ENCODE measurements at places on chromosomes 5 and 9. TPM values are rescaled to one million over a fixed set of nuclear protein-coding genes. Genes with fewer than 3 reads are reported as not detected.

MAMDC2 gene
- not detected for total RNA-seq

CD180 gene
- not detected for total RNA-seq

LCN9 gene
- total RNA-seq, result not detected

ACTBL2 gene
- total RNA-seq, result not detected

WDR38 gene
- not detected for total RNA-seq

PCDHA3 gene
- not detected for total RNA-seq

TAF11L4 gene
- not detected for total RNA-seq

MEIKIN gene
- total RNA-seq, result not detected

GRCh38 chr9:130266236-130267098 is 907 bp downstream of the HMCN2 start:
- DNase-seq, result no peak
- no peak overlapping the region for H3K4me3 ChIP-seq
- peaks cover 39% of the 10 kb centered on the region for H3K4me1 ChIP-seq
- H3K36me3 ChIP-seq, result no peaks in the 10 kb centered on the region

DNA sequence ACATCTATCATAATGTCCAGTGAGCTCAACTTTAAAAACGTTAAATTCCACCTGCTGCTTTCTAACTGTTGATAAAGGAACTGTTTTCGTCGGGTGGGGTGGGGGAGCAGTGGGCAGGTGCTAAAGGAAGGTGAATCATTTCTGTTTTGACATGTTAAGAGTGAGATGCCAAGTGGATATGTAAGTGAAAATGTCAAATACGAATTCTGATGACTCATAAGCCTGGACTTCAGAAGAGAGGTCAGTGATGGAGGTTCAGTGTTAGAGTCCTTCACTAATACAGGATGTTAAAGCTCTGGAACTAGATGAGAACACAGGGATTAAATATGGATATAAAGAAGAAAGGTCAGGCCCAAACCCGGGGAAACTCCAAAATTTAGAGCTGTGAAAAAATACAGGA is 617.9 kb upstream of the CTNND2 start:
- no peaks in the 10 kb centered on the region for H3K36me3 ChIP-seq
- no peaks in the 10 kb centered on the region for H3K4me1 ChIP-seq
- no peak overlapping the region for H3K4me3 ChIP-seq

GRCh38 chr5:35717718-35718117 is 100.1 kb downstream of the SPEF2 start:
- DNase-seq, result no peak
- no peak overlapping the region for H3K27ac ChIP-seq
- no peaks in the 10 kb centered on the region for H3K27me3 ChIP-seq
- H3K4me1 ChIP-seq, result no peaks in the 10 kb centered on the region
- no peaks in the 10 kb centered on the region for H3K36me3 ChIP-seq
- no peak overlapping the region for H3K4me3 ChIP-seq

- no peak overlapping the region for H3K4me3 ChIP-seq
- H3K36me3 ChIP-seq, result no peaks in the 10 kb centered on the region
- no peak overlapping the region for H3K27ac ChIP-seq
- DNase-seq, result no peak
Measured at GRCh38 chr5:147586832-147587231, 77.0 kb upstream of the DPYSL3 start.

- no peaks in the 10 kb centered on the region for H3K36me3 ChIP-seq
- no peaks in the 10 kb centered on the region for H3K4me1 ChIP-seq
- no peaks in the 10 kb centered on the region for H3K27me3 ChIP-seq
- H3K4me3 ChIP-seq, result no peak overlapping the region
Measured at GRCh38 chr9:3698531-3698930, 172.7 kb upstream of the RFX3 start.

DNA sequence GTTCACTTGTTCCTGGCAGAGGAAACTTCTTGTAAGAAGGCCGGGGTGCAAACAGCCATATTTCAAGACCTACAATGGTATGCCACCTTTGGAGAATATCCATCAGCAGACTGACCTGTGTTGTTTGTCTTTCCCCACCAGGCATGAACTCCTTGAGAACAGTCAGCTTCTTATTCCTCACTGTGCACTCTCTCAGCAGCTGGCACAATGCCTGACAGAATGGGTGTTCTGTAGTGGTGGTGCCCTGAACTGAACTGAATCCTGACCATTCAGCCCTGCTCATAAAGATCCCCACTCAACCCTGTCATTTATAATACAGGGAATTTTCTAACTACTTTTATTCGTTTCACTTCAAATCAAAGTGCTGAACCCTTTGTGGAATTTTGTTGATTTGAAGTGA is 206.9 kb downstream of the COX7C start:
- no peaks in the 10 kb centered on the region for H3K36me3 ChIP-seq
- H3K4me1 ChIP-seq, result no peaks in the 10 kb centered on the region

GRCh38 chr5:14286574-14287421 is 143.7 kb downstream of the TRIO start:
- H3K4me1 ChIP-seq, result no peaks in the 10 kb centered on the region
- peaks cover 10% of the 10 kb centered on the region for H3K36me3 ChIP-seq
- no peak for DNase-seq
- no peaks in the 10 kb centered on the region for H3K27me3 ChIP-seq
- no peak overlapping the region for H3K27ac ChIP-seq
- no peak overlapping the region for H3K4me3 ChIP-seq

- H3K27me3 ChIP-seq, result no peaks in the 10 kb centered on the region
- H3K36me3 ChIP-seq, result no peaks in the 10 kb centered on the region
- H3K4me1 ChIP-seq, result no peaks in the 10 kb centered on the region
- DNase-seq, result no peak
- no peak overlapping the region for H3K4me3 ChIP-seq
Measured at GRCh38 chr5:94575196-94575595, 43.2 kb downstream of the KIAA0825 start.

GRCh38 chr5:140671472-140672125 is 1.8 kb downstream of the DND1 start:
- H3K27ac ChIP-seq, result no peak overlapping the region
- no peak for DNase-seq
- H3K36me3 ChIP-seq, result peaks cover 25% of the 10 kb centered on the region
- H3K4me1 ChIP-seq, result peaks cover 6% of the 10 kb centered on the region
- H3K27me3 ChIP-seq, result no peaks in the 10 kb centered on the region

- H3K4me1 ChIP-seq, result peaks cover 50% of the 10 kb centered on the region
- H3K27me3 ChIP-seq, result no peaks in the 10 kb centered on the region
- H3K27ac ChIP-seq, result no peak overlapping the region
- DNase-seq, result no peak
Measured at GRCh38 chr9:77982581-77983319, 48.9 kb downstream of the GNAQ start.
